ENCODE measurements at places on chromosomes 5 and 9.

GRCh38 chr9:112166176-112167140 lies 8.6 kb downstream of the SUSD1 start:
- DNase-seq = no peak

- DNase-seq = no peak
Observed at GRCh38 chr5:57529864-57530263, 47.3 kb upstream of the ACTBL2 start.

GRCh38 chr9:82036086-82036485 lies 47.5 kb downstream of the SPATA31D1 start:
- no peak for DNase-seq

- DNase-seq = no peak
Observed at GRCh38 chr9:132506977-132507669, 75.3 kb upstream of the BARHL1 start.

DNA sequence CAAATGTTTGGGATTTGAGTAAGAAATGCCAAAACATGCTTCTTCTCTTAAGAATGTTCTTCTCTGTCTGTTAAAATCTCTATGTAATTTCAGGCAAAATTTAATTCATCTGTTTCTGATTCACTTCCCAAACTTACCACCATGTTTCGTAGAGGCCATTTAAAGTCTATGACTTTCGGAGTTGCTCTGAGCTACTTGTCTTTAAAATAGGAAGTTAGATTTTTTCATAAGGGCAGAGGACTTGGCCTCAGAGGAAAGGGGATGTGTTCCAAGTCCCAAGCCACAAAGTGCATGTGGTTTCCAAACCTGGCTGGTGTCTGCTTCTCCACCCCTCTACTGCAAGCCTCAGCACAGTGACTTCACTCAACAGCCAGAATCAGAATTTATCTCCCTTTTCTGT lies 111.3 kb upstream of the ADRA1B start:
- DNase-seq = no peak

- no peak for DNase-seq
Observed at GRCh38 chr5:35228310-35228709, 2.0 kb downstream of the PRLR start.

- no peak for DNase-seq
Observed at GRCh38 chr9:131851414-131851813, 111.5 kb upstream of the RAPGEF1 start.

DNA sequence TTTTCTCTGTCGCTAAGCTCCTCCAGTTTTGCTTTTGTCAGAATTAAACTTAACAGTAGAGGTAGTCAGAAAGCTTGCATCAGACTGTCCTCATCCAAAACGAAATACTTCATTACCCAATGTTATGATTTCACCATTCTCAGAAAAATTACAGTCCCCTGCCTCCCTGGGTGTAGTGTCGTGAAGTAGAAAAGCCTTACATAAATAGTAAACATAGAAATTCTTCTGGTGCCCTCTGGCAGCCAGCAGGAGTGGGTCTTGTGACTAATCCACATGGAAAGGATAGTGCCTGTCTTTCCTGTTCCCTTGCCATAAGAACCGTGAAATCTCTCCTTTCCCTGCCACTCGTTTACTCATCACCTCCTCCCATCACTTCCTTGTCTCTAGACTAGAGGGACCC lies 230.6 kb downstream of the GNA14 start:
- no peak for DNase-seq
